Testis (tissue), 5 donors: ENCODE measurements at places on chromosomes 3 and 15. TPM values are rescaled to one million over a fixed set of nuclear protein-coding genes. Genes with fewer than 3 reads are reported as not detected.

The ROPN1 gene
- polyA plus RNA-seq = 374 TPM

The SLITRK3 gene
- polyA plus RNA-seq = 1.6 TPM

The UROC1 gene
- 0.34 TPM for polyA plus RNA-seq

The PPARG gene
- polyA plus RNA-seq = 12.1 TPM

The TM4SF1 gene
- 62.7 TPM for polyA plus RNA-seq

The CPN2 gene
- polyA plus RNA-seq = 0.36 TPM

The VGLL4 gene
- polyA plus RNA-seq = 72.9 TPM

The HTR3E gene
- not detected for polyA plus RNA-seq

The RBPMS2 gene
- 9.7 TPM for polyA plus RNA-seq
